ENCODE measurements at places on chromosomes 5 and 9.

- DNase-seq, result no peak
Observed at GRCh38 chr5:135615171-135615570, 36.4 kb upstream of the CXCL14 start.

DNA sequence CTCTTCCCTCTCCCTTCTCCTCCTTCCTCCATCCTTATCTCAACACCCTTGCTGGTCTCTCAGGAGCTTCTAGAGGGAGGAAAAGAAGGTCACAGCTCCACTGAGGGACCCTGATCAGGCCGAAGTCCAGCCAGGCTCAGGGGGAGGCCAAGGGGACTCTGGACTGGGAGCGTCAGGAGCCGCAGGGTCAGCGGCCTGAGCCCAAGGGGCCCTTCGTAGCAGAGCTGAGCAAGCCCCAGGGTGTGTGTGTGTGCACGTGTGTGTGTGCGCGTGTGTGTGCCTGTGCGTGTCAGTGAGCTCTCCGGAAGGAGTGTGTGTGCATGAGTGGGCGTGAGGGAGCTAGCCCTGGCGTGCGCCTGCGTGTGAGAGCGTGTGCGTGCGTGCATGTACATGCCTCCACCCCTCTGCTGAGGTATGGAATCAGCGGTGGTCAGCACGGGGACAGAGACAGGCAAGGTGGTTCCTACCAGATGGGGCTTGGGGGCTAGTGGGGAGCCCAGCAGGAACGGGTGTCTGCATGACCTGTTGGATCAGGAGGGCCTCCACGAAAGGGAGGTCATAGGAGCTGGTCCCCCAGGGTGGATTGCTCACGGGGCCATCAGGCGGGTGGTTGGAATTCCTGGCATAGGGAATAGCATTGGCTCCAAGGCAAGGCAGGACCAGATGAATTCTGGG is 10.0 kb upstream of the AGPAT2 start:
- DNase-seq, result no peak

DNA sequence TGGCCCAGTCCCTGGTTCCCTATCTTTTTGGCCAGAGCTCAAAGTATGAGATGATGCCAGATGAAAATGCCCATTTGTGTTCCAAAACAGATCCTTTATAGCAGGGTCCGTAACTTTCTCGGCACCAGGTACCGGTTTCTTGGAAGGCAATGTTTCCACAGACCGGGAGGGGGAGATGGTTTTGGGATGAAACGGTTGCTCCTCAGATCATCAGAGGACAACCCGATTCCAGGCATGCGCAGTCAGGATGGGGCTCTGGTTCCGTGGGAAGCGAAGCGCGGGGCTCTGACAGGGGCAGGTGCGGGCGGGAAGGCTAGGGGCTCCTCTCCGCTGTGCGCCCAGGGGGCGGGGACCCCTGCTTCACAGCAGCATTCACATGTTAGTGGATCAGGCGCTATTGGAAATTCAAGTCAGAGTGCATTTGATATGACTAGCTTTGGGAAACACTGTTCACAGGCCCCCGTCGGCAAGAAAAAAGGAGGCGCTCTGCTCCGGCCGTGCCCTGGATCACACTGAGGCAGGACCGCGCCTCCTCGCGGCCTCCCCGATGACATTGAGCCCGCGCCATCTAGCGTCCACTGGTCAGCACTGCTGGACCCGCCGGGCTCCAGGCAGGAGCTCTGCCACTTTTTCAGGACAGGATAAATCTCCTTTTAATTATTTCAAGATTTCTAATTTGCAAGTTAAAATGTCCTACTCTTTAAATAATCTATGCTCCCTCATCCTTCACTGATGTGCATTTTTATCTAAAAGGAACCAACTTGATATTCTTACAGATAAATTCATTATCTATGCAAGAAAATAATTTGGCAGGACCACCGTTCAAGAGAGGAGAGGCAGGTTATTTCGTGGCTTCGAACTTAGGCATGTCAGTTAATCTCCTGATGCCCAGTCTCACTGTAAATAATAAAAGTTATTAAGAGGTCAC is 190.0 kb downstream of the FANCC start:
- DNase-seq, result peak; percentile 44

- no peak for DNase-seq
Observed at GRCh38 chr9:132384376-132384775, 22.3 kb downstream of the TTF1 start.

GRCh38 chr9:80491086-80491696 is 919.4 kb downstream of the TLE4 start:
- DNase-seq, result no peak

DNA sequence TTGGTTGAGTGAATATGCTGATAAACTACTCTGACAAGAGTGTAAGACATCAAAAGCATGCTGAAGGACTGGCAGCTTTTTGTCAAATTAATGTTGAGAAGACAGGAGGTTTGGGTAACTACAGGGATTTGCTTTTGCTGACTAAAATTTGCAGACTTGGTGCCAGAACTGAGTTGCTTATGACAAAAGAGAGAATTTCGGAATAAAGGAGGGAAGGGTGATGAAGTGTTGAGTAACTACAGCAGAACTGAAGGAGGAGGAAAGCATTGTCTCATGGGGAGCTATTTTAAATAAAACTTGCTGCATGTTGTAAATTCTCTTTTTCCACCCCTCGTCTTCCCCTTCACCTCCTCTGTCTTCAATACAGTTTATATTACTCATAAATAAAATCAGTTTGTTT is 296.1 kb downstream of the YTHDC2 start:
- no peak for DNase-seq

DNA sequence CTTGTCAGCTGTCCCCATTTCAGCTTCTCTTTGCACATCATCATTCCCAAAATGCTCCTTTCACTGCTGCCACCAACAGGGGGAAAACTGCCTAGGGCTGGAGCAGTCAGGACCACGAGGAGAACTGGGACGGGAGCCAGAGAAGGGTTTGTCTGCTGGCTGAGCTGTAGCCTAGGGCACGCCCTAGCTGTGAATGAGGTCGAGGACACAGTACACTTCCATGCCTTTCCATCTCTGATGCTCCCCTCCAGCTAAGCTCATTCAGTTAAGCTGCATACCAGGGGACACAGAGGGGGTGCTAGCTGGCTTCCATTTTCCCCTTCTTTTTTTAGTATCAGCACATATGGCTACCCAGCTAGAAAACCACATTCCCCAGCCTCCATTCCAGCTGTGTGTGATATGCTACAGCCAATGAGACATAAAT is 64.7 kb downstream of the STK10 start:
- no peak for DNase-seq

DNA sequence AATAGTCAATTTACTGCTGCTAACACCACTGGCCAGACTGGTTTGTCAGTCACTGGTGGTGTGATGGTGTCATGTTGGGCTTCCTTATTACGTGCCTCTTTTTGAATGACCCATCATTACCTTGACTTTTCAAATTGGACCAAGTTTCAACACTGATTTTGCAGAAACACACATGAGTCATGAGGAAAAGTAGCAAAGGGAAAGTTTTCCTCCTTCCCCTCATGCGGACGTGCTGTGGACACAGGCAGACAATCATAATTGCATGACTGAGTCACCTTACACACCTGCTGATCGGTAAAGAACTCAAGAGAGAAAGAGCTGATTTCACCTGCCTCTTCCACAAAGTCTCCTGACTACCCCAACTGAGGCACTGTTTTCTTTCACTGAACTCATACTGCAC is 324.5 kb downstream of the ARRDC3 start:
- no peak for DNase-seq

- DNase-seq, result no peak
Observed at GRCh38 chr5:132258102-132259068, 889 bp downstream of the PDLIM4 start.

DNA sequence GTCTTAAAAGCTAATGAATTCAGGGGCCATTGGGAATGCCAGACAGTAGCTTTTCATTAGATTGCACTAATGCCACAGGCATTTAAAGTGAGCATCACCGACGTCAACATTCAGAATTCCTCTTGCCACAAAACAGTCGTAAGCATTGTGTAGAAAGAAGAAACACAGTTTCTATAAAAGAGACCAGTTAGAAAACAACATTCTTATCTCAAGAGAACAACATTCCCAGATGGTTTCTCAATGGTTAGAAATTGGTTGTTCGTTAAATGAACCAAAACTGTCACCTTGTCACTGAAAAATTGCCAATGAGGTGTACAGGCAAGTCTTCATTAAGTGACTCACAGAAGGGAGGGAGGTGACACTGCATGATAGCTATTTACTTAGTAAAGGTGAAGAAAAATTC is 401.6 kb upstream of the PRR16 start:
- DNase-seq, result no peak

DNA sequence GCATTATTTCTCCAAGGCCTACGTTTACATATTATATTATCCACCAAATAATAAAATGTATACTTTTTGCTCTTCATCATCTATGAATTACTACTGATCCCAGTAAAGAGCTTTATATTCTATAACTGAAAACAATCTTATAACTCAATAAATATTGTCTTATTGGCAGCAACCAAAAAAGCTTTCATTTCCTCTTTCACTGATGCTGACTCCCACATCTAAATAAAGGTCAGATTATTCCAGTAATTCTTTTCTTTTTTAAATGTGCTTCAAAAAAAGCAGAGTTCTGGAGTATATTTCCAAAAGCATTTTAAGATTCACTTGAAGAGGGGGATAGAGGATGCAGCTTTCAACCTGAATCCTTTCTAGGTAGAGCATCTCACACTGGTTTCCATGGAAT is 75.3 kb upstream of the NR4A3 start:
- no peak for DNase-seq

DNA sequence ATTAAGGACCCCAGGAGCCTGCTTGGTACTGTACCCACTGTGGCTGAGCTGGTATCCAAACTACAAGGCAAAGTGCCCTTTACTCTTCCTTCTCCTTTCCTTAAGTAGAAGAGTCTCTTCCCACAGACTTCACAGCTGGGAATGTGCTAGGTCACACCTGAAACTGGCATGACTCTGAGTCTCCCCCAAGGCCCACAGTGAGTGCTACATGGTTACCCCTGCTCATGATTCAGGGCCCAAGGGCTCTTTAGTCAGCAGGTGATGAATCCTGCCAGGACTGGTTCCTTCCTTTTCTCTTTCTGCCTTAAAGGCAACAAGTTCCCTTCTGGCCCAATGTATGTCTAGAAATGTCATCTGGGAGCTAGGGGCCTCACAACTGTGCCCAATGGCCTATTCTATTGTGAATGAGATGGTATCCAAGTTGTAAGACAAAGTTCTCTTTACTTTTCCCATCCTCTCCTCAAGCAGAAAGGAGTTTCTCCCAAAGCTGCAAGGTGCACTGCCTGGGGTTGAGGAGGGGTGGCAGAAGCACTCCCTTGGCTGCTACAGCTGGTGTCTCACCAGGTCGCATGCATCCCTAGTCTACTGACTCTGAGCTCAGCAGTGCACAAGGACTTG is 134.4 kb downstream of the TMEM38B start:
- no peak for DNase-seq

GRCh38 chr5:159827861-159828260 is 88.4 kb upstream of the ADRA1B start:
- no peak for DNase-seq

- no peak for DNase-seq
Observed at GRCh38 chr9:70049236-70049635, 5.6 kb downstream of the MAMDC2 start.

DNA sequence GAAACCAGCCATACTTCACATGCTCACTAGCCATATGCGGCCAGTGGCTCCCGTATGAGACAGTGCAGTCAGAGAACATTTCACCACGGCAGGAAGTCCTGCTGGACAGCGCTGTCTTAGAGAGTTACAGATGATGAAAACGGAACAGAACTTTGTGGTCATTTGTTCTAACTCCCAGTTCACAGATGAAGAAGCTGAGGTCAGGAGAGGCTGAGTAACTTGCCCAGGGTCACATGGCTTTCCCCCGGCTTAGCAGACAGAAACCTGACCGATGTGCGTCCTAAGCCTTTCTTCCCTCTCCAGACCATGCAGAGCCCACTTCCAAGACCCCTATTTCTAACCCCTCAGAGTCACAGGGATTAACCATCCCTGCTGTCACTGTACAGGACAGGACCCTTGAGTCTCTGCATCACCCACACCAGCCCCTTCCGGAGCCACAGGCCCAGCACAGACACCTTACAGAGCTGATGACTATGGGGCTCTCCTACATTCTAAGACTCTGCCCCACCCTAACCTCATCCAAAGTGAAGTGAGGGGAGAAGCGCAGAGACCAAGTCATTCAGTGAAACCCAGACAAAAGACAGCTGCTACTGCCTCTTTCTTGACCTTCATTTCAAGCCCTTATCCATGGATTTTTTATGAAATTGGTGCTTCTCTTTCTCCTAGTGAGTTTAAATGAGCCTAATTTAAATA is 86.9 kb downstream of the PTPN3 start:
- no peak for DNase-seq

DNA sequence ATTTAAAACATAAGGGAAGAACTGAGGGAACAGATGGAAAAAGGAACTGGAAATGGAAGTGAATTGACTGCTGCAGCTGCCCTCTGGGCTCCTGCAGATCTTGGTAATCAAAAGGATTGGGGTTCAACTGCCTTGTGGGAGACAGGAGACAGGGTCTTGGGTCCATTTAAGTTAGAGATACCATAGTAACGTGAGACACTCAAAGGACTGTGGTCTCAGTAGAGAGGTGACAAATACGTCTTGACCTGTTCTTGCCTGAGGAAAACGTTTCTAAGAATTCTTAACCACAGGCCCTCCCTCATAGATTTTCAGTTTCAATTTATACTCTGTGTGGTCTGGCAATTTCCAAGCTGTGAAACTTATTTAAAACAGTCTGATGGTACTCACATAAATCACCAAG is 100.8 kb upstream of the DHFR start:
- DNase-seq, result no peak

- no peak for DNase-seq
Observed at GRCh38 chr9:126053913-126054312, 272.7 kb upstream of the MVB12B start.

DNA sequence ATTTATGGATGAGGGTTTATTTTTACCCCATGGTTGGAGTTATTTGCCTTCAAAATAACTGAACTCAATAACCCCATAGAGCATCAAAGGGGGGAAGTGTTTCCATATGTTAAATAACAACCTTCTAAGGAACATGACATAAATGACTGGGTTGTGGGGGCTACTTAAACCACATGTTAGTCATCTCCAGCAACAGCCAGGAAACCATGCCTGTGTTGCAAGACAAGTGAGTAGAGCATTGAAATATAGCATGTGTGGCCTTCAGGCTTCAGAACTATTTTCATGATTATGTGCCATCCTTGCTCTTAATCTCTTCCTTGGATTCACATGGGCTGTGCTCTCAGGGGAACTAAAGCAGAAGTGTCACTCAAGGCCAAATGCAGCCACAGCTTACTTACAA is 431.2 kb downstream of the AGTPBP1 start:
- no peak for DNase-seq

- no peak for DNase-seq
Observed at GRCh38 chr5:109191153-109191558, 218.6 kb downstream of the PJA2 start.

GRCh38 chr5:111635151-111635902 is 121.7 kb downstream of the NREP start:
- no peak for DNase-seq

GRCh38 chr9:97628668-97629067 is 4.5 kb downstream of the TSTD2 start:
- no peak for DNase-seq

- DNase-seq, result no peak
Observed at GRCh38 chr5:102955488-102955887, 164.4 kb downstream of the GIN1 start.

- no peak for DNase-seq
Observed at GRCh38 chr5:157222506-157223230, 42.0 kb downstream of the ITK start.

Measured in activated naive CD4-positive, alpha-beta T cell (primary cell).